Activated T-helper 1 cell treated with anti-CD3 and anti-CD28 coated beads, Interleukin-12 subunit alpha, Interleukin-12 subunit beta, Interleukin-2, Interleukin-4 antibody, amounts not matched to agents 30 ng/mL and 10 ng/mL and 1 ng/mL, durations not matched to agents 14 hours and 24 hours and 36 hours (primary cell): ENCODE measurements at places on chromosomes 6 and 20. TPM values are rescaled to one million over a fixed set of nuclear protein-coding genes. Genes with fewer than 3 reads are reported as not detected.

Gene MLN
- not detected in 2 replicates for total RNA-seq

Gene ENPP4
- total RNA-seq, result 5.9 and 6.1 TPM in 2 replicates

DNA sequence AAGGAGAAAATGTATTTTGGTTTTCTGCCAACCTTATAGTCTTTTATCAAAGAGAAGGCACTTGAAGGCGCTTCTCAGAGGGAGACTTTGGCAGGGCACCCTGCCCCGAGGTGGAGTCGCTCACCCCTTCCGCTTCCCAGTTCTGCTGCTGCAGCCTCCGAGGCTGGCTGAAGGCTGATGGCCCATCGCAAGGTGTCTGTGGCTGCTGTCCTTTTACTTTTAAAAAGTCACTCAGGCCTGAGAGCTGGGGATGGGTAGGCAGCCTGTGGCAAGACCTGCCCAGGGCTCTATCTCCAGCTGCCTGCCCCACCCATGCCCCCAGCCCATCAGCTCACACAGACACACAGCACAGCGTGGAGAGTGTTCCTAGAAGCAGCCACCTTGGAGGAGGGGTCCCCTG lies 206.6 kb upstream of the CST7 start:
- DNase-seq, result no peak

Gene PEX7
- total RNA-seq, result 3.7 and 4.2 TPM in 2 replicates

DNA sequence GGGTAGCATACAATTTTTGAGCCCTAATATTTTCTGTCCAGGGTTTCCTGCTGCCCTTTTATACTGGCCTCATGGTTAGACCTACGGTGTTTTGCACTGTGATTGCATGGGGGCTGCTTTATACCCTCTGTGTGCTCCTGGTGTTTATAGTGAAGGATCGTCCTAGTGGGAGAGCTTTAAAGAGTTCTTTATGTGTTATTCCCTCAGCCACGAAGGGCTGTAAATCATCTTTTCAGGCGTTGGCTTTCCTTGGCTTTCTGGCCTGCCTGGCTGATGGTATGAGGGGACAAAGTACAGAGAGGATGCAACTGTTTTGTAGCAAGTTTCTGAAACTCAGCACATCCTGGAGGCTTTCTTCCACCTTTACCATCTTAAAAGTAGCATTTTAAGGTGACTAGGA lies 464.3 kb downstream of the EPM2A start:
- DNase-seq, result no peak

Gene MLIP
- not detected in 2 replicates for total RNA-seq

- no peak for DNase-seq
These were observed 506.6 kb downstream of the FRK start for GRCh38 chr6:115554060-115554459.

Gene FHL5
- not detected in 2 replicates for total RNA-seq

Gene DCDC2
- total RNA-seq, result not detected in 2 replicates

Gene NEU1
- 22.1 and 24.3 TPM in 2 replicates for total RNA-seq

DNA sequence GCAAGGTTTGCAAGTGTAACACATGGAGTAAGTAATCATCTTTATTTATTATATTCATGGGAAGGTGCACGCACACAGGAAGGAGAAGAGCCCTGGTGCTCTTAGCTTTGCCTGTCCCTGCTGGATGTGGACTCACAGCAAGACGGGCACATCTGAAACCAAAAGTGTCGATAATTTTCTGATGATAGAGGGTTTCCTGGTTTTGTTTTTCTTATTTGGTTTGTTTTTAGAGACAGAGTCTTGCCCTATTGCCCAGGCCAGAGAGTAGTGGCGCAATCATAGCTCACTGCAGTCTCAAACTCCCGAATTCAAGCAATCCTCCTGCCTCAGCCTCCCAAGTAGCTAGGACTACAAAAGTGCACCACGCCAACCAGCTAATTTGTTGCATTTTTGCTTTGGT lies 7.8 kb upstream of the KHDC1L start:
- DNase-seq, result no peak

- peak; percentile 49 for DNase-seq
These were observed 2.4 kb upstream of the MCM3 start for GRCh38 chr6:52286798-52287432.

GRCh38 chr6:139744891-139745290 lies 370.4 kb upstream of the CITED2 start:
- DNase-seq, result no peak

Gene ARHGAP40
- not detected in 2 replicates for total RNA-seq

- DNase-seq, result no peak
These were observed 174.3 kb upstream of the STXBP5 start for GRCh38 chr6:147029923-147030322.

DNA sequence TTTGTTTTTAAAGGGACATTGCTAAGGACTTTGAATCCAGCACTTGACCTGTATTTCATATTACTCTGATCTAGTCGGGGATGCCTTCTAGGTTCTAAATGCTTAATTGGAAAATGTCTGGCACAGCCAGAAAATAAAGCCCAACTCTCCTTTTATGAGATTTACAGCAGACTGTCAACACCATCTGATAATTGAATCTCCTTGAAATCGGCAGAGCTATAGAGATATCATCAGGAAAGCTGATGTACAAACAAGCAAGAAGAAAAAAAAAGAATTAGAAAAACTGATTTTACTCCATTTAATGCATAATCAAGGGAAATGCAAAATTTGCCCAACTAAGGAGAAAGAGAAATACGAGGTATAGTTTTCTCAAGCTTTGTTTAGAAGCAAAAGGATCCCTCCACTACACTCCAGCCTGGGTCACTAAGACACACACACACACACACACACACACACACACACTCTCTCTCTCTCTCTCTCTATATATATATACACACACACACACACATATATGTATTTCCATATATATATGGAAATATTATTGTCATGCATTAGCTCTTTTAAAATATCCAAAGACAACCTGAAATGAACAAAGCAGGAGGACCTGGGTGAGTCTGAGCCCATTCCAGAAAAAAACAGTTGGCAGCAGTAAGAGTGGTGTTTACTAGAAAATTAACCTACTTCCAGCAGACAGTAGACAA lies 9.5 kb upstream of the FOXC1 start:
- DNase-seq, result no peak

Gene IL17F
- 0.27 TPM in 1 of 2 replicates, not detected in the other for total RNA-seq

- DNase-seq, result no peak
These were observed 256.1 kb upstream of the PLCB4 start for GRCh38 chr20:8812817-8813216.

DNA sequence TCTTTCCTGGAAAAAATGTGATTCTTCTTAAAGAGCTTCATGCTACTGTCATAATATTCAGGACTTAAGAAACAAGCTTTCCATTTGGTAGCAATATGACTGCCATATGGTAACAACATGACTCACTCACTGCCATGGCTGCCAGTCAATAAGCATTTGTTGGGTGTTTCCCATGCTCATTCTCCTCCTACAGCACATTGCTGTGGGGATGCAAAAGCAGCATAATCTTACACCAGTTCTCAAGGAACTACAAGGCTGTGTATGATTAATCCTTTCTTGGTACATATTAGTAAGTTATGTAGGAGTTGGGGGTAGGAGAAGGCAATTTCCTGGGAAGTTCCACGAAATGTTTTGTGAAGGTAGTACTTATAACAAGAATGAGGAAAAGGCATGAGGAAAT lies 76.7 kb downstream of the CEP162 start:
- no peak for DNase-seq

DNA sequence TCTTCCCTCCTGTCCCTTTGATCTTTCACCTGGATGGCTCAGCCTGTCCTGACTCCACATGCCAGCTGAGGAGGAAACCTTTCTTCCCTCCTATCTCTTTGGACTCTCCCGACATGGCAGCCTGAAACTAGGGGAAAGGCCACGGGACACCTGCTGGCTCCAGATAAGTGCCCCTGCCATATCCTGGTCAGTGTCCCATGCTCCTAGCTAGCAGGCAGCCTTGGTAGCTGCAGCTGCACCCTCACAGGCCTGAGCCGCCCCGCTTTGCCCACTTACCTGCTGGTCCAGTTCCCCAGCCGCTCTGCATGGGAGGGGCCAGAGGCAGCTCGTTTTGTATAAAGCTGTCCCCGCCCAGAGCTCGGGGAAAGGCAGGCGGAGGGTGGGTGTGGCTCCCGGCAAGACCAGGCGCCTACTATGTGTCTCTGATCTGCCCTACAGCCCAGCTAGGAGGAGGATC lies 7.4 kb upstream of the SLC52A3 start:
- no peak for DNase-seq

DNA sequence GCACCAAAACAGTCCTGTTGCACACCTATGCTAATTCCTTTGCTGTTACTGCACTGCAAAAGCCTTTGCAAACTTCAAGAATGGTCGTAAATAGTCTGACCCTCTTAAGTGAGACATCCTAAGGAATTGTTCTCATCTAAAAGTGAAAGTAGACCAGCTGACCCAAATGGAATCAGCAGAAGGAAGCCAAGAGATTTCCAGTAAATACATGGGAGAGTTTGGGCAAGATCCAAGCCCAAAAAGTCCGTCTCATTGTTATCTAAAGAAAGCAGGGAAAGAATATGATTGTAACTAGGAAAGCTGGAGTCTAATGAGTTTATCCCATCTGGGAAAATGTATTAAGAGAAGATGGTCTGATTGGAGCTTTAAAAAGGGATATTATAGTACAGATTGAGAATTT lies 43.0 kb upstream of the HIVEP1 start:
- no peak for DNase-seq

GRCh38 chr6:33317419-33317668 lies 200 bp downstream of the ZBTB22 start:
- DNase-seq, result no peak

DNA sequence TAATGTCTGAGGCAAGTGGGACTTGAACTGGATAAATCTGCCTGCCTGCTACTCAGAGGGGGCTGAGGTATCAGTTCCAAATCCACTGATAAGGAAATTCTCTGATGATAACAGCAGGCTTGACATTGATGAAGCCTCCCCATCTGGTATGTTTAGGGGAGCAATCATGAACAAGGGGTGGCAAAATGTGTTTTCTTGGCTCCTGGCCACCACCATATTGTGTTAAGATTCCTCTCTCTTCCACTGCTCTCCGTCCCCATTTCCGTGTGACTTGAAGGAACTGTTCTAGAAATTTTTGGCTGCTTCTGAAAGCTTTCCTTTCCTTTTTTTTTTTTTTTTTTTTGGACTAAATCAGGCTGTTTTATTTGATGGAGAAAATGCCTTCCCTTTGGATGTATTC lies 335.3 kb upstream of the NRSN1 start:
- no peak for DNase-seq

Gene CRISP3
- not detected in 2 replicates for total RNA-seq

DNA sequence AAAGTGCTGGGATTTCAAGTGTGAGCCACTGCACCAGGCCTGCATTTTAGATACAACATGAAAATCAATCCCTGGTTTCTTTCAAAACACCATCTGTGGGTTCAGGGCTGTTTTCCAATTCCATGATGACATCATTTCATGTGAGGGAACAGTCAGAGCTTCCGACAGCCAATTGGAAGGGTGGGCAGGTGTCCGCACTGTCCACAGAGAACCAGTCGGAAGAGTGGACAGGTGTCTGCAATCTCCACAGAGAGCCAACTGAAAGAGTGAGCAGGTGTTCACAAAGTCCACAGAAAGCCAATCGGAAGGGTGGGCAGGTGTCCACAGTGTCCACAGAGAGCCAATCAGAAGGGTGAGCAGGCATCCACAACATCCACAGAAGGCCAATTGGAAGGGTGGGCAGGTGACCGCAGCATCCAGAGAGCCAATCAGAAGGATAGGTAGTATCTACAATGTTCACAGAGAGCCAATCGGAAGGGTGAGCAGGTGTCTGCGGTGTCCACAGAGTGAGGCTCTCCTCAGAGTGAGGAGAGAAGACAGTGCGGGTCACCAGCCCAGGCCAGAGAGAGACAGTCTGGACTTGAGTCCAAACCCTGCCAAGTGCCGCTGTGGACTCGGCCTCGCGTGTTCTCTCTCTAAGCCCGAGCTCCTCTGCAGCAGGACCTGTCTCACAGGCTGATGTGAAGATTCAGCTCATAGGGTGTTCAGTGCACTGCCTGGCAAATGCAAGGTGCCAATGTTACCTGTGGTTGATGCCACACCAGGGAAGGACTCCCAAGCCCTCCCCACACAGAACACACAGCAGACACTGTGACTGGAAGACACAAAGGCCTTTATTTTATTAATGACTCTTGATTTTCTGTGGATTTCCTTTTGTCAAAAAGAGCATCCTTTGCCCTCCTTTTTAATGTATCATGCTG lies 57.3 kb downstream of the DLL1 start:
- DNase-seq, result no peak

Gene TRAPPC3L
- not detected in 2 replicates for total RNA-seq

GRCh38 chr6:110265273-110265672 lies 85.0 kb downstream of the CDC40 start:
- no peak for DNase-seq

DNA sequence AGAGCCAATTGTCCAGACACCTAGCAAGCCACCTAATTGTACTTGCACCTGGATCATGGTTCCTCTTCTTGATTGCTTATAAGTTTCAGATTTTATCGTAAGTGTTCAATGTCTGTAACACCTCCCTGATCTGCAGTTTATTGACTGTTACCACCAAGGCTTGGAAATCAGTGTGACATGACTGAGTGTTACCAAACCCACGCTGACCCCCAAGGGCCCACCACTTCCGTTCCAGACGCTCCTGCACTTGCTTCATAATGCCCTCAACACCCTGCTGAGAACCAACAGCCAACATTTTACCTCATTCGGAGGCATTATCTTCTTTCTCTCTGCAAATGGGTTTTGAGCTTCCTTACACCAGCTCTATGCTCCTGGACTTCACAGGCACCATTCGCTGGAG lies 6.3 kb downstream of the CCR6 start:
- DNase-seq, result no peak

- no peak for DNase-seq
These were observed 46.9 kb downstream of the PDE10A start for GRCh38 chr6:165616116-165616515.

- no peak for DNase-seq
These were observed 272.2 kb upstream of the MAP3K7 start for GRCh38 chr6:90859056-90859455.

GRCh38 chr6:1903780-1904465 lies 294.2 kb downstream of the FOXC1 start:
- DNase-seq, result no peak

DNA sequence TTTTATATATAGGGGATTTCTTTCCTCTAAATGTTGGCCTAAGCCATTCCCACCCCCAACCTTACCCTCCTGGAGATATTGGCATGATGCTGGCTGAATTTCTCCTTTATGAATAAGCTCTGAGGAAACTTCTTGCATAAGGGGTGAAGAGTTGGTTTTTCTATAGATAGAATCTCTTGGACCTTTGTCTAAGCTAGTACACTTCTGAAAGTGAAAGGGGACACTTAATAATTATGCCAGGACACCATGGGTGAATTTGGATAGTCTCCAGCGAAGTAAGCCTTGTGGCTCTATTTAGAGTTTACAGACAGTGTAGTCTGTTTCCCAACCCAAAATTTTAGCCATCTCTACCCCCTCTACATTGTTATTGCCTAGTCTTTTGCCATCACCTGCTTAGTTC lies 27.1 kb upstream of the FABP7 start:
- no peak for DNase-seq

Gene CST8
- not detected in 2 replicates for total RNA-seq

DNA sequence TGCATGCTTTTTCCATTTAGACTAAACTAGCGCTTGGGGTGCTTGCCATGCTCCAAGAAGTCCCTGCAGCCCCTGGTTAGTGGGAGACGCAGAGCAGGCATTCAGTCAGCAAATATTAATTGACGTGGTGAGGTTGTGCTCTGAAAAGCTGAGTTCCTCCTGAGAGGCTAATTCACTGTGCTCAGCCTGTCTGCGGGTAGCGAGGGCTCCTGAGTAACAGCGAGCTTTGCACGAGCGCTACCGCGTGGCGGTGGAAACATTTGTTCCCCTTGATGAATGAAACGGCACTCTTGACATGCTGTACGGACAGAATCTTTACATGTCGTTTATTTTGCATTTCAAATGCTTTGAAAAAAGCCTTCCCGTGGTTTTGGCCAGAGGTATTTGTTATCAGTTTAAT lies 170.6 kb upstream of the AGPAT4 start:
- no peak for DNase-seq

Gene LRFN2
- 0.29 TPM in 2 replicates for total RNA-seq
